Lung microvascular endothelial cell (primary cell): ENCODE measurements at places on chromosomes 1 and 21.
A peak's percentile ranks its signal among the peaks of the same experiment; 100 is the strongest.

DNA sequence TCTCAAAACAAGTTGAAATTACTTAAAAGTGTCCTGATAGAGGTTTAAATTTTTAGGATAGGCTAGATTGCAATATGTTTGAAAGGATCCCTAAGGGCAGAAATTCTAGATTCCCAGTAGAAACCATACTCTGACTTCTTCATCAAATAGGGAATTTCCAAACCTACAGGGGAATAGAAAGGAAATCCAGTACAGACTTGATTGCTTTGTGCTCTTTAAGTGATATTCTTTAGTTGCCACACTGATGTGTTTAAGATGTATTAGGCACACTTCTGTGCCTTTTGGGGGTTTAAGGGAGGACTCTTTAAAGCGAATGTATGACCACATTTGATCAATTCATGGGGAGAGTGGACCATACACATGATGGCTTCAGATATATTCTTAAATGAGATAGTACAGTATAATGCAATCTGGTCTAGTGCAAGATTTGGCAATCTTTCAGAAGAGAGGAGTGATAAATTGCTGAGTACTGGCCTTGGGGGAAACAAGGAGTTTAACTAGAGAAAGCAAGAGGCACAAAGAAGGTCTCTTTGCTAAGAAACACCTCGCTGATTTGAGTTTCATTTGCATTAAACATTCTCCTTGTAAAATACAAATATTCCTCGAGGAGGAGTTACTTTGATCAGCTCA is 268.8 kb upstream of the NR5A2 start:
- peak; percentile 20 for DNase-seq

DNA sequence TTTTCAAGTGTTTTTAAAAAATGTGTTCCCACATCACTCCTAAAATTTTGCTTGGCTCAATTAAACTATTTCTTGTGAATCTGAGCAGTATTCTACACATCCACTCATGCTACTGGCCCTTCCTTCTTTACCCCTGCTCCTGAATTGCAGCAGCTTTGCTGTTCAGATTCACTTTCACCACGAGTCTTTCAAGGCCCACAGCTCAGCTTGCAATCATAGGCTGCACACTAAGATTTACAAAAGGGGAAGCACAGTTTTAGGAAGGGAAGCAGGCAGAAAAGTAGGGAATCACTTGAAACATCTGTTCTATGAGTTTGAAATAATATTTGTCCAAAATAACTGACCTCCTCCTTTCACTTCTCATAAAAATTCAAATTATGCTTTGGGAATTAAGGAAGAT is 70.9 kb upstream of the EDEM3 start:
- no peak for DNase-seq

DNA sequence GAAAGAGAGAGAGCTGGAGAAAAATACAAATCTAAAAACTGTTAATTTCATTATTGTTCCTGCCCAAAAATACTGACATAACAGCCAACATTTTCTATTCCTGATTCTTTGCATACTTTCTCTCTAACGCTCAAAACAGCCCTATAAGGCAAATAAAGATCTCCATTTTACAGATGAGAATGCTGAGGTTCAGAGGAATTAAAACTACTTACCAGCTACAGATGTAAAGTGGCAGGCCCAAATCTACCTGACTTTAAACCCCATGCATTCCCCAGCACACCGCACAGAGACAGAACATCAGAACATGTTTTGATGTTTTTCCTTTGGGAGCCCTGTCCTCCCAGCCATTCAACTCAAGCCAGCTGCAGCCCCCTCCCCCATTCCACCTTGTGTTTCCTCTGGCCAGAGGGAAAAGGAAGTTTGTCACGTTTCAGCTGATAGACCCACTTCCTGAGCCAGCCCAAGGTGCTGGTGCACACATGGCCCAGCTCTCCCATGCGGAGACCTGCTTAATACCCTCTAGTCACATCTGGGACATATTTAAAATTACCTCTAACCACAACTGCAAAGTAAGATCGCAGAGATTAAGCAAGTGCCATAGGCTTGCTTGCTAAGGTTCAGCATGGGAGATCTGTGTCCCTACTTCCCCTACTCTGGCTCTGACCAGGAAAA is 133.1 kb upstream of the NFIA start:
- peak; percentile 65 for DNase-seq

- DNase-seq, result no peak
Observed at GRCh38 chr1:3368711-3369445, 85.6 kb upstream of the ARHGEF16 start.

DNA sequence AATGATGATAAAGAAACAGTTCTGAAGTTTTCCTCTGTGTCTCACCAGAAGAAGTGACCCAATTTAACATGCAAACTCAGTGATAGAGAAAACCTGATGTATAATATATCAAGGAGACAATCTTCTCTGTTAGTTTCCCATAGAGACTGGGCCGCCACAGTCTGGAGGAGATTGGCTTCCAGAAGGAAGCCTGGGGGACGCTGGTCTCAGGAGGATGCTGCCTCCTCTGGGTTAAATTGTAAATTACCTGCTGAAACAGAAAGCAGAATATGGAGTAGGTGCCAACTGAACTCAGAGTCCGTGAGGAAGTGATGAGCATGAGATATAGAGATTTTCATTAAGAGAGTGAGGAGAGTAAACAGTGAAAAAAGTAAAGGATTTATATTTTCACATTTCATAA is 15.8 kb downstream of the OR14I1 start:
- DNase-seq, result no peak

DNA sequence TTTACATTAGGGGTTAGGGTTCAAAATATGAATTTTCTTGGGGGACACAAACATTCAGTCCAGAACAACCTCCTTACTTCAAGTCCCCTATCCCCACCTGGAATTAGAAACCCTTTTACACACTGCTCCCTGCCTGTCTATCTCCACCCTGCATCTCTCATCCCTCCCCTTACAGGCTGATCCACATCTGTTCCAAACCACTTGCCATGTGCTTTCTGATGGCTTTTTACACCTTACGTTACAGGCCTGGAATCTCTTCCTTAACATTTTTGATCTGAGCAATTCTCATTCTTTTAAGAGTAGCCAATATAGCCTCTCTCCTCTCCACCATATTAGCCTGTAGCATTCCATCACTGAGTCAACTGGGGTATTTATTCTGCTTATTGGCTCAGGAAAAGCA is 122.0 kb downstream of the PTBP2 start:
- DNase-seq, result no peak

GRCh38 chr21:35954066-35954465 is 106.3 kb downstream of the SETD4 start:
- DNase-seq, result no peak

GRCh38 chr21:35502821-35503220 is 453.7 kb upstream of the RUNX1 start:
- DNase-seq, result no peak

DNA sequence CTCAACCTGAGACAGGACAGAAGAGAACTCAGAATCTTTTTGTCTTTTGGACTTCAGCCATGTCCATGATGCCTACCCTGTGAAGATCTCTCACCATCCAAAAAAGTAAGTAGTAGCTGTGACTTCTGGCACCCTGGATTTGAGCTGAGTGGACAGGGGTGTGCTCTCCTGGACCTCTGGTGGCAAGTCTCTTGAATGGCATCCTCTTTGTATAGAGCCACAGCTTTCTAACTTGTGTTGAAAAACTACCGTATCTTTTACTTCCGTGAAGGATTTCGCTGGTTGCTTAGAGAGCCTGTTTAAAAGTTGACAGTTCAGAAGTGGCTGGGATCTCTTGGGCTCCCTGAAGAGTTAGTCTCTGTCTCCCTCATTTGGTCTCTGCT is 1.8 kb downstream of the MFN2 start:
- peak; percentile 58 for DNase-seq

GRCh38 chr1:198156111-198156744 is 570 bp upstream of the NEK7 start:
- DNase-seq, result peak; percentile 80

- no peak for DNase-seq
Observed at GRCh38 chr1:69411617-69412016, 156.1 kb upstream of the LRRC7 start.

DNA sequence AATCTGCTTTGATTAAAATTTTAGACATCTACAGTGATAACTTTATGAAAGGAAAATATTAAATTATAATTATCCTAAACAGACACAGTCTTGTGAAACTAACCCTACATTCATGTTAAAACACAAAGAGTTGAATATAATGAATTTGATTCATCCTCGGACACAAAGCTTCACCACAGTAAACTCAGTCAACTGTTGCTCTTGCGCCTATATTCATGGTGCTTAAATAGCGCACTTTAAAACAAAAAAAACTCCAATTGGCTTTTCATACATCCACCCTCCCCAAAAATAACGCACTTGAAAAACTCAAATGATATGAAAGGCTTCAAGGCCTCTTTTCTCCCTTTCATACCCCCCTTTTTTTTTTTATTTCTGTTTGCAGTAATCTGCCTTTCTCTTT is 260.3 kb downstream of the FAF1 start:
- no peak for DNase-seq

DNA sequence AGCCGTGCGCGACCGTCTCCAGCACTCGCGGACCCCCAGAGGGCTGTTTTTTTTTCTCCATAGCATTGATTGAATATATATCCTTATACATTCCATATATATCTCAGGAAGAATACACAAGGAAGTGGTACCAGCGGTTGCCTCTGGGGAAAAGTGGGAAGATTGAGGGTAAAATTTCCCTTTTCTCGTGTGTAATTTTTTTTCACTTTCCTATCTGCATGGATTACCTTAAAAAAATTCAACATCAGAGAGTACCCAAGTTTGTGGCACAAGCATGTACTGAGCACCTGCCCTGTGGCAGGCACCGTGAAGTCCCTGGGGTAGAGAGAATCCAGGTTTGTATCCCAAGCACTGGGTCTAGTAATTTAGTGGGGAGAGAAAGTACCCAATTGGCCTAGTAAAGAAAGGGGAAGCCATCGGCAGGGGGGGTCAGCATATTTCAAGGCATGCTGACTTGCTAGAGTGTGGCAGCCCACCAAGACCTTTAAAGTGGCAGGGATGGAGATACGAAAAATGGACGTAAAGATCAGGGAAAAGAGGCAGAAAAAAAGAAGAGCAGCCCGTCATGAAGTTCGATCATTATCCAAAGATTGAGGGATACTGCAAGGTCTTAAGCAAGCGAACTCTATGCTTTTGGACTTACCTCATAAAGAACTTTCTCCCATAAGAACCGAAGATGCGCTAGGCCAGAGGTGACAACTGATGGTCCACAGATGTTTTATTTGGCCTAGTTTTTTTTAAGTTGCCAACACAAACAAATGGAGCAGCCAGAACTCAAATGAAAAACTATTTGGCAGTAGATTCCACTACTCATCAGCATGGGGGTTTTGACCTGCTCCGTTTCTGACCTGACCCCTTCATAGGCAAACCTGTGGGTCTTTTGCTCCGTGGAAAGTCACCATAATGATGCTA is 1.5 kb upstream of the HMGN1 start:
- peak; percentile 12 for DNase-seq

- peak; percentile 78 for DNase-seq
Observed at GRCh38 chr1:39653546-39654031, 14.1 kb upstream of the HEYL start.

DNA sequence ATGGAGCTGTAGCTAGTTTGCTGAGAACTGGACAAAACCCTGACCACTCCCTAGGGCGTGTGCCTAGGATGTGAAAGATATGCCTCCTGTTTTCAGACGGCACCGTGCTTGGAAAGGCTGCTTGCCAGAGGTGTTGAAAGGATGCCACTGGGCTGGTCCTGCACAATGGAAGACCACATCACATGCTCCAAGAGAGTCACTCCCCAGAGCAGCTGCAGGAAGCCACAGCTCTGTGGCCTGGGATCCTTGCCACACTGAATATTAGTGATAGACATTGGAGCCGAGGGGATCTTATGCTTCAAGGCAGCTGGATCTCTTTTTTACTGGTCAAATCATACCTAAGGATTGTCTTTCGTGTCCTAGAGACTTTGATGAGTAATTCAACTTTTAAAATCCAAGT is 6.6 kb upstream of the APP start:
- DNase-seq, result peak; percentile 16

- DNase-seq, result no peak
Observed at GRCh38 chr1:200429221-200429751, 19.4 kb upstream of the ZNF281 start.

DNA sequence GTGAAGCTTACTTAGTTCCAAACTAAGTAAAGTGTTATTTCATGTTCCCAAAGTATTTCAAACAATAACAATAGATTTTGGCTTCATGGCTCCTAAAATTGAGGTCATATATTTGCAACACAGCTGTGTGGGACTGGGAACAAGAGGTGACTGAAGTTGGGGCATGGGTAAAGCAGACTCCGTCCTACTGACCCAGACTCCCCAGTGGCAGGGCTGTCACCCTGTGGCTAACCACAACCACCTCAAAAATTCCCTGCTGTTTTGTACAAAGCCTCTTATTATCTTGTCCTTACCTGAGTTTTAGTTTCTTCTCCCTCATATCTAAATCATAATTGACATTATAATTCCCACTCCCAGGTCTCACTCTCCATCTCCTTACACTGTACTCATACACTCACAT is 117.6 kb downstream of the PTGER3 start:
- no peak for DNase-seq

DNA sequence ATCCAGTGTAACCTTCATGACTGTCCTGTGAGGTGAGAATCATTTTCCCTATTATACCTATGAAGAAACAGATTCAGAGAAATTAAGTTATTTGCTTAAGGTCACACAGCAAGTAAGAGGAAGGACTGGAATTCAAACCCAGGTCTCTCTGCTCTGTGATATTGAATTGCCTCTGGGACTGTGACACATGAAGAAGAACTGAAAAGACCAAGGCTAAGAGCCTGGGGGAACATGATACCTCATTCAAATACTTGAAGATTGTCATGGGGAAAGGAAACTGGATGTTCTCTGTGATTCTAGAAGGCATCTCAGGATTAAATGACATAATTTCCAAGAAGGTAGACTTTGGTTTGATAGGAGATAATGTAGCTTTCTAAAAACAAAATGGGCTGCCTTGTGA is 3.6 kb downstream of the WDTC1 start:
- no peak for DNase-seq

GRCh38 chr21:31339721-31340120 is 4.3 kb downstream of the TIAM1 start:
- no peak for DNase-seq

- DNase-seq, result peak; percentile 85
Observed at GRCh38 chr1:229024528-229025130, 246.3 kb upstream of the RAB4A start.

DNA sequence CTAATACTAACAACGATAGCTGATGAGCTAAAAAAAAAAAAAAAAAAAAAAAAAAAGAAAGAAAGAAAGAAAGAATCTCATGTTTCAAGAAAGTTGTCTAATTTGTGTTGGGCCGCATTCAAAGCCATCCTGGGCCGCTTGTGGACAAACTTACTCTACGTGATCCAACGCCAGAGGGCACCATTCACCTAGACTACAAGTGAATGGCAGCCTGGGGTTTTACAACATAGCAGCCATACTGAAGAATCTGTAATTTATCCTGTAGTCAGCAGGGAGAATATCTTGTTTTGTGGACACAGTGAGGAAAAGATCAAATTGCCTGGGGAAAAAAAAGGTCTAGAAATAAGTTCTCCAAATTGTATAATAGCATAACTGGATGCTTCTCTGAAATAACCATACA is 47.0 kb downstream of the CYP2J2 start:
- peak; percentile 86 for DNase-seq

- DNase-seq, result no peak
Observed at GRCh38 chr1:6976044-6976375, 190.8 kb downstream of the CAMTA1 start.
